Stimulated activated CD4-positive, alpha-beta T cell treated with anti-CD3 and anti-CD28 coated beads, Interleukin-4, amount 100 ng/mL, for 4 hours (primary cell): ENCODE measurements at places on chromosomes 3 and 15.

DNA sequence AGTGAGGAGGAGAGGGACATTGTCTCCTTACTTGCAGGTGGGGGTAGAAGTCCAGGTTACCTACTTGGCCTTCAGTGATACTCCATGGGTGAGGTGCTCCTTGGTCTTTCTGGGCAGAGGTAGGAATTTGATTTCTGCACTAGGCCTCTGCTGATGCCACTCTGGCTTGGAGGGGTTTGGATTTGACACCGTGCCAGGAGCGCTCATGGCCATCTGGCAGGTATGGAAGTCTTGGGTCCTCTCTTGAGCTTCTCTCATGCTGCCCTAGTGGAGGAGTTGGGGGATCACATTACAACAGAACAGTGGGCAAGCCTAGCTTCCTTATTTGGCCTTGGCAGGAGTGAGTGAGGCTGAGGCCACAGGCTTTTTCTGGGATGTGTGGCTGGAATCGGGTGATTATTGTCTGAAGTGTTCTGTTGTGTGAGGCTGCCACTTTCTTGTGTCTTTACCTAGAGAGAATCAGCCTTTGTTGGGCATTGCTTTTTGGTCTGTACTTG lies 525.0 kb downstream of the GABRG3 start:
- no peak for DNase-seq

DNA sequence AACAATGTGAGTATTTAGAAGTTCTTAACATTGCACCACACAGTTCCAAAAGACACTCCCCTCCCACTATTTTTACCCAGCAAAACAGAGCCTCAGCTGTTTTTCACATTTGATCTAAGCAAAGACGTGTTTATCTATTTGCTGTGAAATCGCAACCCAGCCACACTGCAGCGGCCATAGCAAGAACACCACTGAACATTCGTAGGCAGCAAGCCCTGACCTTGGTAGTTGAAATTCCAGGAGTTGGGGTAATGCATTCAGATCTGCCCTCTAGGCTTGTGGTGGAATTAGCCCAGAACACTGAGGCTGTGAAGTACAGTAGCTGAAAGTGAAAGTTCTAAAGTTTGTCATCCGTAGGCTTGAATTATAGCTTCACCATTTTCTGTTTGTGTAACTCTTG lies 17.1 kb upstream of the SLC24A5 start:
- DNase-seq = no peak

DNA sequence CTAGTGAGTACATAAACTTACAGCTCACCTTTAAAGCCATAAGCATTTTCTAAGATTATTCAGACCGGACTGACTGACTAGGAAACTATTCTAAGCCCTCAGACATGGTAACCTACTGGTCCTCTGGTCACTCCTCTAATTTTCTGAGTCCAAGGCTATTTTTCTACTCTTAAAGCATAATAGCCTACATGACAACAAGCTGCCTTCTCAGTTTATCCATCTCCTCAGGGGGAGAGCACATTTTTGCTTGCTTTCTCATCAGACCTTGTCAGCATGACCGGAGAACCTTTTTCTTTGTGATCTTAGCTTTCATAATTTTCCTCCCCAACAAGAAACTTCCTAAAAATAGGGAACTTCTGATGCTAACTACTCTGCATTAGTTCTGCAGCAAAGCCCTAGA lies 38.4 kb downstream of the UBP1 start:
- DNase-seq = no peak

GRCh38 chr3:152942366-152942765 lies 107.4 kb downstream of the P2RY1 start:
- no peak for DNase-seq

DNA sequence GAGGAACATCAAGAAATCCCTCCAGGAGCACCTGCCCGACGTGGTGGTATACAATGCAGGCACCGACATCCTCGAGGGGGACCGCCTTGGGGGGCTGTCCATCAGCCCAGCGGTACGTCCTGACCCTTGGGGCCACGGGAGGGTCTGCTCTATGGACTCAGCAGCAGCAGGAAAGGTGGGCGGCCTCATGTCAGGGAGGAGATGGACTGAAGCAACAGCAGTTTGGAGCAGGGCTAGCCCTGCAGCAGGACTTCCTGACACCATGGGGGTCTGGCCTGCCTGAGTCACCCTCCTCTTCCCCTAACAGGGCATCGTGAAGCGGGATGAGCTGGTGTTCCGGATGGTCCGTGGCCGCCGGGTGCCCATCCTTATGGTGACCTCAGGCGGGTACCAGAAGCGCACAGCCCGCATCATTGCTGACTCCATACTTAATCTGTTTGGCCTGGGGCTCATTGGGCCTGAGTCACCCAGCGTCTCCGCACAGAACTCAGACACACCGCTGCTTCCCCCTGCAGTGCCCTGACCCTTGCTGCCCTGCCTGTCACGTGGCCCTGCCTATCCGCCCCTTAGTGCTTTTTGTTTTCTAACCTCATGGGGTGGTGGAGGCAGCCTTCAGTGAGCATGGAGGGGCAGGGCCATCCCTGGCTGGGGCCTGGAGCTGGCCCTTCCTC lies 24.2 kb downstream of the HDAC11 start:
- DNase-seq = no peak

- no peak for DNase-seq
These were observed 64.3 kb upstream of the LRRN1 start for GRCh38 chr3:3734881-3735280.

DNA sequence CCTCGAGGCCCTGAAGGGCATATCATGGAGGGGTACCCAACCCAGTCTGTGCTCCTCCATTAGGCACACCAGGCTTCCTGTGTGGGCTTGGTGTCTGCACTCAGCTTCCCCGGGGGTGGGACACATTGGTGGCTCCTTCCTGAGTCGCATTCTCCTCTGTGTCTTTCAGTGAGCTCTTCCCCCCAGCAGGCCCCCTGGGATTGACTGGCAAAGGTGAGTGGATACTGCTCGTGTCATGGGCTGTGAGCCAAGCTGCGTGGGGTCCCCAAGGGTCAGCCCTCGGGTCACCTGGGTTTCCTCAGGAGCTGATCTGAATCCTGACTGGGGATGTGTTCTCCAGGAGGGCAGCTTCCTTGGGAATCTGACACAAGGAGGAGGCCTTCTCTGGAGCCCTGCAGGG lies 231.0 kb downstream of the SNRPN start:
- no peak for DNase-seq

DNA sequence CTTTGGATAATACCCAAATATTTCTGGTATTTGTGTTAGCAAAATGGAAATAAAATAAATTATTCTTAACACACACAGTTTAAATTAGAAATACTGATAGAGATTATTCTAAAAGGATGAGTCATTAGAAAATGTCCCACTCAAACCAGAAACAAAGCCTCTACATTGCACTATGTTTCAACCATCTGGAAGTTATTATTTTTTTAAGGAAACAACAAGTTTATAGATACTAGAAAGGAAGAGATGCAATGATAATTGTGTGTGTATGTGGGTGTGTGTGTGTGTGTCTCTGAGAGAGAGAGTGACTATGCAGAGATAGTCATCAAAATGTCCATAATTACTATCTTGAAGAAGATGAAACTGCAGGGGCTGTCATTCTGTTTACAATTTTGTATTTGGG lies 1340.5 kb downstream of the ROBO1 start:
- no peak for DNase-seq

DNA sequence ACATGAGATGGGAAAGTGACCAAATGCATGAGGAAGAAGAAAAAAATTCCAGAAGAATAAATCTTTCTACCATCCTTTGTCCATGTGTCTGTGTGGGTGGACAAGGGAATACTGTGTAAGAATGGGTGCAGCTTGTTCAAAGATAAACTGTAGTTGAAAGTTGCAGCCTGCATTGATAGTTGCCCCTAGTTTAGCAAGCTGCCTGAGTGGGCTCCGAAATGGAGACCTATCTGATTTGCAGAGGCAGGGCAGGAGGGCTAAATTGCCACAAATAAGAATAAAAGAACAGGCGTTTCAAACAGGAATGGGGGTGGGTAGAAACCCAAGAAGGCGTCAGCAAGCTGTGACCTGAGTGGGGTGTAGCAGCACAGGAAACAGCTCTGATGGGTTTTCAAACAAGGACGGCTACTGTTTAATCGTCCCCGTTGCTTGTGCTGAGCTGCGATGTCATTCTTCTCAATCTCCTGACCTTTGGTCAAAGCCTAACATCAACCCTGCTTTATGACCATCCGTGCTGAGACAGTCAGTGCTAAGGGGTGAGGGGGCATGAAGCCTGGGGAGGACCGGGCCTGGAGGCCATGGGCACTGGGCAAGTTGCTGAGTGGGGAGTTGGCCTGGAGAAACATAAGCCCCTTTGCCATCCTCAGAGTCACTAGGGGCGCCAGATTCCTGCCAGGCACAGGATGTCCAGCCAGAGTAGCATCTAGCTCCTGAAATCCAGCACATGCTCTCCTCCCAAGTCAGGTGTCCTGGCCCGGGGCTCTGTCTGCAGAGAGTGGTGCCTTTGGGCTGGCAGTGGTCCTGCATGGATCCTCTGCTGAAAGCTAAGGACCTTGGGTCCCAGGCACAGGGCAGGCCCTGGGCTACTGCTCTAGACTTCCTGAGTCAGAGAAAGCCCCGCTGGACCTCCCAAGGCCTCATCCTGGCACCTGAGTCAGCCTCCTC lies 19.2 kb upstream of the C15orf39 start:
- DNase-seq = no peak

DNA sequence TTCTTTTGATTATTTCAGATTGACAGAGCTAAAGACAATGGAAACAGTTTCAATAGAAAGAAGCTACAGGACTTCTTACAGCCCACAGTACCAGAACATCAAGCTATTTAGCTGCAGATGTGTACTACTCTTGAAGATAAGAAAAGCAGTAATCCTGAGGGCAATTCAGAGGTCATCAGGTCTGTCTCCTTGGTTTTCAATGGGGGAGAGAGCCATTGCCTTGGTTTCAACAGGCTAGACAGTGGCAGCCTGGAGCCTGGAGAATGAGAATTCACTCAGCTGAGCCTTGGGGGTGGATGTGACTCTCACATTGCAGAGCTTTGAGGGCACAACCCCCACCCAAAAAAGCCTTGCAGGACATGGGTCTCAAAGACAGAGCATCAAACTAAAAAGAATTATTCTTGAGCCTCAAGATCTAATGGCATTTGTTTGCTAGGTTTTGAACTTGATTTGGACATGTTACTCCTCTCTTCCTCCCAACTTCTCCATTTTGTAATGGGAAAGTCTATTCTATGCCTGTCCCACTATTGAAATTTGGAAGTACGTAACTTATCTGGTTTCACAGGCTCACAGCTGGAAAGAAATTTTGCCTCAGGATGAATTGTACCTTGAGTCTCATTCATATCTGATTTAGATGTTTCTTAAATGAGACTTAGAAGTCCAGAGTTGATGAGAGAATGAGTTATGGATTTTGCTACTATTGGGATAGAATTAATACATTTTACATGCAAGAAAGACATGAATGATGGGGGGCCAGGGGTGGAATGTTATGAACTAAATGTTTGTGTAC lies 36.9 kb downstream of the PLSCR1 start:
- DNase-seq = no peak

DNA sequence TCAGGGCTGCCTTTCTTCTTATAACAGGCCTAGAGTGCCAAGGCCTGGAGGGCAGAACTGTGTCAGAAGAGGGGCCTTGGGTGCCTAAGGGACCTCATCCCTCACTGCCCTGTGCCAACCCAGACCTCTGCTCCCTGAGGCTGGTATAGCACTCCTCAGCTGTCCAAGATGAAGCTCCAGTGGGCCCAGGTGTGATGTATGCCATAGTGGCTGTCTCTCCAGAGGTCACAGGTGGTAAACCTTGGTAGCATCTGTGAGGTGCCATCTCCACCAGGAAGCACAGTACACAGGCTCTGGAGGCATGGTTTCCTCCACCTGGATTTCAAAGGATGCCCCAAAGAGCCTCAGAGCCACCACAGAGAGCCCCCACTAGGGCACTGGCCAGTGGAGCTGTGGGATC lies 12.3 kb upstream of the KLHL40 start:
- DNase-seq = no peak

GRCh38 chr3:129611812-129612533 lies 5.5 kb upstream of the PLXND1 start:
- DNase-seq = no peak

DNA sequence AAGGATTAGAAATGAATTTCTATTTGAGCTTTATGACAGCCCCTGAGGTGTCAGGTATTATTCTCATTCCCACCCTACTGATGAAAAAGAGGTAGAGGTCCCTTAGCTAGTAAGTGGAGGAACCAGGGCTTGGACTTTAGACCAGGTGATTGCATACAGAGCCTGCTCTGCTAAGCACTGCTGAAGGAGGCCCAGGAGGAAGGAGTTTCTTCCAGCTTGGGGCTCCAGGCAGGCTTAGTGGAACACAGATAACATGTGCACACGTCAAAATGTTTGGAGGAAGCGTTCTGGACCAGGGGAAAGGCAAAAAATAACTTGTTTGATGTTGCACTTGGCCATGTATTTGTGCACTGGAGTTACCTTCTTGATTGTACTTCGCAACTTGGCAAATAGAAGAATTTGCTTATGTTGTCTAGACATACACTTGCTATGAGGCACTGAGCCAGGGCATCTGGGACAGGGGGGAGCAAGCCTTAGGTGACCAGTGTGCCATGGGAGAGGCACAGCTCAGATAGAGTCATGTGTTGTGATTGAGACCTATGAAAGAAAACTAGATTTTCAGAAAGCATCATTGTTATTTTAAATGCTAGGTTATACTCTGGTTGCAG lies 22.4 kb downstream of the IFT122 start:
- DNase-seq = no peak

GRCh38 chr15:82763361-82764116 lies 42.3 kb downstream of the FSD2 start:
- no peak for DNase-seq

DNA sequence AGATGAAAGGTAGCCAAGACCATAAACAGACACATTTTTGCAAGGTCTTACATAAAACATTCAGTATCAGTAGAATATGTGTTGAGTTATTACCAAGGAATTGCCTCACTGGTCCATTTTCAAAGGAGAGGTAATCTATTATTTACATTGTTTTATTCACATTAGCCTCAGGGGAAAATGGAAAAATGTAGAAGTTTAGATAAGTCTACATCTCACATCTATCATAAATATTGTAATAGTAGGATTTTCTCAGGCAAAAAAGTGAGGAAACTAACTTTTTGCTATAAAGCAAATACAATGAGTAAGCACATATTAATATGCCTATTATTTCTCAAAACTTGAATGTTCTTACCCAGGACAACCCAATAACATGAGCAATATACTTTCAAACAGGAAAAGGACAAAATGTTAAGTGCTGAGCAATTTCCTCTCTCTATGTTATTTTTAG lies 184.6 kb upstream of the AGTR1 start:
- DNase-seq = no peak

GRCh38 chr3:122991236-122991985 lies 36.2 kb downstream of the SEMA5B start:
- DNase-seq = no peak

DNA sequence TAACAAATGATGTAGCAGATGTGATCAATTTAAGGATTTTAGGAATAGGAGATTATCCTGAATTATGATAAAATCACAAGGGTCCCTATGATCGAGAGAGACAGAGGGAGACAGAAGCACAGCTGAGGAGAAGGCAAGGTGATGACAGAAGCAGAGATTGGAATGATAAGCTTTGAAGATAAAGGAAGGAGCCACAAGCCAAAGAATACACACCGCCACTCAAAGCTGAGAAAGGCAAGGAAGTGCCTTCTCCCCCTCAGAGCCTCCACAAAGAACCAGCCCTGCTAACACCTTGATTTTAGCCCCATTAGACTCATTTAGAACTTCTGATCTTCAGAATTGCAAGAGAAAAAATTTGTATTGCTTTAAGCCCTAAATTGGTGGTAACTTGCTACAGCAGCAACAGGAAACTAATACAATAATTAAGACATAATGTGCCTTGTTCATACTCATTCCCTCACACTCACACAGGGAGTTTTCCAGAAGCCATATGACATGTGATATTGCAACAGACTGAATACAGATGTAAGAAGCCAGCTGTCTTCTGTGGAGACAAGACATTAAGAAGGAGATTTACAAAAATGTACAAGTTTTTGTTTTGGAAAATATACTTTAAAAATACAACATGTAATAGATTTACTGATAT lies 38.2 kb downstream of the TRANK1 start:
- no peak for DNase-seq
